MV-4-11 (cell line): ENCODE measurements at places on chromosomes 2 and 18.

GRCh38 chr2:6352906-6353515 lies 512.7 kb downstream of the CMPK2 start:
- no peak for DNase-seq

DNA sequence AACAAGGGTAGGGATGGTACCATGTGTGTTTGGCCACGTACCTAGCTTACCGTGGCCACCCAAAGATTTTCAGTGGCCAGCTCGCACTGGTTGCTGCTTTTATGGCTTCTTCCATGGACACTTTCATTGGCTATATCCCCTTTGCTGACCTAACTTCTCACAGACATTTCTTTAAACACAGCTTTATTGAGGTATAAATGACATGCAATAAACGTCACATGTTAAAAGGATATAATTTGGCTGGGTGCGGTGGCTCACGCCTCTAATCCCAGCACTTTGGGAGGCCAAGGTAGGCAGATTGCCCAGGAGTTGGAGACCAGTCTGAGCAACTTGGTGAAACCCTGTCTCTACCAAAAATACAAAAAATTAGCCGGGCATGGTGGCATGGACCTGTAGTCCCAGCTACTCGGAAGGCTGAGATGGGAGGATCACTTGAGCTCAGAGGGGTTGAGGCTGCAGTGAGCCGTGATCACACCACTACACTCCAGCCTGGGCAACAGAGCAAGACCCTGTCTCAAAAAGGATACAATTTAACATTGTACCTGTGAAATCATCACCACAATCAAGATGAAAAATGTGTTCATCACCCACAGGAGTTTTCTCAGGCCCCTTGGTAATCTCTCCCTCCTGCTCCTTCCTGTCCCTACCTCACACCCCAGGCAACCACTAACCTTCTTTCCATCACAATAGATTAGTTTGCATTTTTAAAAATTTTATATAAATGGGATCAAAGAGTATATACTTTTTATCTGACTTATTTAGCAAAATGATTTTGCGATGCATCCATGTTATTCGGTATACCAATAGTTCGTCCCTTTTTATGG lies 127.8 kb upstream of the PPP1CB start:
- no peak for DNase-seq

DNA sequence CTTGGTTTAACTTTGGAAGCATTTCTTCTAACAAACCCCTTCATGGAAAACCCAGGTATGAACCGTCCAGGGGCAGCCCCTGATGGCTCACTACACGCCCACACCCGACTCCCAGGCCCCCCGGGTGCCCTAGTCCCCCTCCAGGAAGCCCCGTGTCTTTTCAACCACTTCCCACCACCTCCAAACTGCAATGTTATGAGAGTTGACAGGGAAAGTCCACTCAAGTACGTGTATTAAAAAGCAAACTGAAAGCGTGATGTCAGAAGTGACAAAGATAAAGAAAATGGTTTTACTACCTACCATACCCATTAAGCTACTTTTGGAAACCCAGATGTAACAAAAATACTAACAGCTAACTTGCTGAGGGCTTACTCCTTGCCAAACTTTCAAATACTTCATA lies 51.5 kb downstream of the L3MBTL4 start:
- DNase-seq, result no peak

- DNase-seq, result no peak
These were observed 1583.4 kb upstream of the PIK3C3 start for GRCh38 chr18:40371673-40372072.

GRCh38 chr2:235746257-235746934 lies 252.6 kb downstream of the AGAP1 start:
- DNase-seq, result peak; percentile 32

DNA sequence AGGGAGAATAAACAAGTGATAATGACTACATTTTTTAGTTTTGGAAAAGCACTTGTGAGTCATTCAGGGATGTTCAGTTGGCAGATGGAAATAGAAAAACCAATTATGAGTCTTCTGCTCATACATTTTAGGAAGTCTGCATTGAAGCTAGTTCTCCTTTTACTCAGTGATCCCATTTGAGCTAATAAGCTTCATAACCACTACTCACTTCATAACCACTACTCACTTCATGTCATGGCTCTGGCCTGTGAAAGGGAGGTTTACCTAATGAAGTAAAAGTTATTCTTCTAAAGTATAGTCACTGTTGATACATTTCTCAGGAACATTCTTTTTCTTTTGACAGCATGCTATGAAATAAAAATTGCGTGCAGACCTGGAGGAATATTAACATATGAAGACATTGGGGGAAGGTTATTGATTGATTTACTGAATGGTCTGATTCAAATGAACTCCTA lies 948.7 kb downstream of the TSN start:
- peak; percentile 86 for DNase-seq

DNA sequence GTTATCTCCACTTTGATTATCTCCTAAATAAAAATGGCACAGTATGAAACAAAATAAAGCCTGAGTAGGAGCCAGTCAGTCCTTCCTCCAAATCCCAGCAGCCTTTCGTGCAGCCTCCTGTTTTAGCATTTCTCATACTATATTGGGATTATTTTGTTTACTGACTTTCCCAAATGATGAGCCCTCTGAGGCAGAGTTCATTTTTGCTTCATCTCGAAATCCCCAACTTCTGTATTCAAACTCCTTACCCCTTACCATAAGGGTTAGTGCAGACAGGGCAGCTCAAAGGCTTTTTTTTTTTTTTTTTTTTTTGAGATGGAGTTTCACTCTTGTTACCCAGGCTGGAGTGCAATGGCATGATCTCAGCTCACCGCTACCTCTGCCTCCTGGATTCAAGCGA lies 113.3 kb upstream of the FOSL2 start:
- DNase-seq, result no peak

- peak; percentile 82 for DNase-seq
These were observed 72.6 kb downstream of the EPAS1 start for GRCh38 chr2:46369783-46370182.

- DNase-seq, result no peak
These were observed 63.4 kb downstream of the NCKAP5 start for GRCh38 chr2:133504566-133505505.

GRCh38 chr18:14949800-14950664 lies 202.1 kb downstream of the ANKRD30B start:
- DNase-seq, result no peak

GRCh38 chr2:152166633-152167032 lies 8.9 kb downstream of the STAM2 start:
- peak; percentile 25 for DNase-seq

DNA sequence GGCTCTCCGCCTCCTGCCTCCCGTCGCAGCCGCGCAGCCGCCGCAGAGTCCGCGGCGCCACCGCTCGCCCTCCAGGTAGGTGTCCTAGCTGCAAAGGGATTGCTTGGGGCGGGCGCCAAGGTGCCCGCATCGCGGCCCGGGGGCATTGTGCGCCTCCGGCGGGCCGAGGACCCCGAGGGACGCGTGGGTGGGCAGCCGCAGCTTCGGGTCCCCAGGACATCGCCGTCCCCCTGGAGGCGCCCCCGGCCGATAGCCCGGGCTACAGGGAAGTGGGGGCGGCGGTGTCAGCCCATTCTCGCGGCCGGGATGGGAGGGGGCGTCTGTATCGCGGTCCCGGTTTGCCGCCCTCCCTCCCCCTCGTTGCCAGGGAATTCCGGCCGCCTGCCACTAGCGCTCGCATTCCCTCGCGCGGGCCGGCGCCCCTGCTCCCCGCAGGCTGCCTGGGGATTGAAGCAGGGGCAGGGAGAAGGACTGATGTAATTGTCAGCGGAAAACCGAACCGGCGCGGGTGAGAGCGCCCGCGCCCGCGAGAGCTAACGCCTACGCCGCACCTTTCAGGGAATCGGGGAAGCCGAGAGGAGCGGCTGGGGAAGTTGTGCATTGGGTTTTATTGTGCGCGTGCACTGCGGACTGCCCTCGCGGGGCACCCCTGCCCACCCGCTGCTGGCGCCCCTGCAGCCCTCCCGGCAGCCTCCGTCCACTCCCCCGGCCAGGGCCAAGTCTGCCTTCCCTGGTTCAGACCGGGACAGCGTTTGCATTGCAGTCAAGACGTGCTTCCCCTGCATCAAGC lies 483 bp downstream of the OSBPL6 start:
- no peak for DNase-seq

GRCh38 chr18:5166606-5167280 lies 30.3 kb downstream of the AKAIN1 start:
- no peak for DNase-seq

DNA sequence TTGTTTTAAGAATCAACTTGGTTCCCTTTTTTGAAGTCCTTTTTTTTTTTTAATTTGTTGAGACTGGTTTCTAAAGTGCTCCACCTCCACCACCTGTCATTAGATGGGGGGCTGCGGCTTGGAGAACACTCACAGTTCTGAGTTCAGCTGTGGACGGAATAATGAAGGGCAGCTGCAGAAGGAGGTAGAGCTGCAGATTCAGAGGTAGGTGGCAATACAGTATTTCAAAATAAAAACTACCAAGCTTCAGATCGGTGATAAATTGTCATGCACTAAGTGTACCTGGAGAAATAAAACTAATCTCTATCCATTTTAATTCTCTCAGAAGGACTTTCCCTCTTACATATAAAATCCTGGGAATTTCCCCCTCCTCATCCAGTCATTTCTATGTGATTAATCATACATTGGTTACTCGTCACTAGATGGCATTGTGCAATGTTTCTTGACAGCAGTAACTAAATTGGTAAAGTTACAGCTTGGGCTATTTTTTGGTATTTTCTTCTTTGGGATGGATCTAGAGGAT lies 81.1 kb upstream of the SLC39A10 start:
- peak; percentile 43 for DNase-seq

GRCh38 chr2:20977520-20978180 lies 66.2 kb downstream of the APOB start:
- no peak for DNase-seq

GRCh38 chr2:189826039-189826438 lies 41.8 kb downstream of the PMS1 start:
- no peak for DNase-seq

- no peak for DNase-seq
These were observed at the start of gene ALKAL2 for GRCh38 chr2:287911-288757. Gene ALKAL2, minus strand, starts transcription at chr2:288091. Its CDS starts 256 bp downstream, at chr2:287835.

- no peak for DNase-seq
These were observed 393.8 kb upstream of the CYRIA start for GRCh38 chr2:17059458-17059857.

DNA sequence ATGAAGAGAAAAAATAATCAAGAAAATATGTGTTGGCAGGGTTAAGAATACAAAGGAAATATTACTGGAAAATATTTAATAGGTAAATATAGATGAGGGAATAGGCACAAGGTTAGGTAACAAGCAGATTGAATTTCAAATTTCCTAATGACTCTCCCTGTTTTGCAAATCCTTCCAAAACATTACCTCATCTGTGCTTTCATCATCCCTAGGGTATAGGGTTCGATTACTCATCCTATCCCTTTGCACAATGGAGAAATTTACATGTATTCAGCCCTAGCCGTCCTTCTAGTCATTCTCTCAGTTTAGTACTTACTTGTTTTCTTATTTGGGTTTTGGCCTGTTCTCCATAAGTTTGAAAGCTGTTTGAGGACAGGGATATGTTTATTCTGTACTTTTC lies 864.6 kb upstream of the FSHR start:
- no peak for DNase-seq

DNA sequence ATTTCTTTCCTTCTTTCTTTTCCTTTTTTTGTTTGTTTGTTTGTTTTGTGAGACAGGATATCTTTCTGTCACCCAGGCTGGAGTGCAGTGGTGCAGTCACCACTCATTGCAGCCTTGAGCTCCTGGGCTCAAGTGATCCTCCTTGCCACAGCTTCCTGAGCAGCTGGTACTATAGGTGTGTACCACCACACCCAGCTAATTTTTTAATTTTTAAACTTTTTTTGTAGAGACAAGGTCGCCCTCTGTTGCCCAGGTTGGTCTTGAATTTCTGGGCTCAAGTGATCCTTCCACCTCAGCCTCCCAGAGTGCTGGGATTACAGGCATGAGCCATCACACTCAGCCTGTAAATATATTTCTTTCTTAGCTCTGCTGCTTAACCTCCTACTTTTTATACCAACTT lies 83.4 kb upstream of the CYP20A1 start:
- DNase-seq, result no peak

DNA sequence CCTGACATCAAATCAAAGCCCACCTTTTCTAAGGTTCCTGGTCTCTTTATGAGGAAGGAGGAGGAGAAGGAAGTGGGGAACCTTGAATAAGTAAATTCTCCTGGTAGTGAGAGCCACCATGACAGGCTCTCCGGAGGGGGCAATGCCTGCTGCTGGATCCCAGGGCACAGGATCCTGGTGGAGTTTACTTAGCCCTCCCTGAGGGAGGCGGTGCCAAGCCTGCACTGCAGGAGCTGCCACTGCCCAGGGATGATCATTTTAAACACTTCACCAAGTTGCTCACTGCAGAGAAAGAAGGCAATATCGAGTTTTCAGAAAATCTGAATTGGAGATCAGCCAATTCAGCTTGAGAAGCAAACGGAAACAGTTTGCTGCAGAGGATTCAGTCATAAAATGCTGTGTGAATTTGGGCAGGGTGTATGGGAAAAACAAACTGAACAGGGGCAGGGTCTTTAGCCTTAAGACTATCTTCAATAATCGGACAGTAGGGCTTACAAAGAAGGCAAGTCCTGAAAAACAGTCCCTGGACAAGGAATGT lies 200.7 kb downstream of the RAD51AP2 start:
- no peak for DNase-seq

- peak; percentile 71 for DNase-seq
These were observed 593 bp downstream of the SP140L start for GRCh38 chr2:230327418-230328154.

GRCh38 chr18:32175265-32175664 lies 14.6 kb upstream of the MEP1B start:
- DNase-seq, result no peak

GRCh38 chr2:75703589-75704287 lies 7.0 kb downstream of the GCFC2 start:
- DNase-seq, result no peak

DNA sequence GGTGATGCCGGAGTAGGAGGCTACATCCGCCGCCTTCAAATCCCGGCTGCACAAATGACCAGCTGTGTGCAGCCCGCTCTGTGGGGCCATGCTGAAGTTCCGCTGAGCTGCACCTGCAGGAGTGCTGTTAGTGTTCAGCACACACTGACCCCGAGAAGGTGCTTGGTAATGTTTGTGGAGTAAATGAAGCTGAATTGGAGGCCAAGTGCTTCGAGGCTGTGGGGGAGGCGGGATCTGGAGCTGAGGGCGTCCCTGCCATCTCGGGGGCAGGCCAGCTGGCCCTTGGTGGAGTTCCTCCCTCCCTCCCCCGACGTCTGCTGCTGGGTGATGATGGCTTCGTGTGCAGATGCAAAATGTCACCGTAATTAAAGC lies 23.2 kb downstream of the KCNF1 start:
- DNase-seq, result no peak

DNA sequence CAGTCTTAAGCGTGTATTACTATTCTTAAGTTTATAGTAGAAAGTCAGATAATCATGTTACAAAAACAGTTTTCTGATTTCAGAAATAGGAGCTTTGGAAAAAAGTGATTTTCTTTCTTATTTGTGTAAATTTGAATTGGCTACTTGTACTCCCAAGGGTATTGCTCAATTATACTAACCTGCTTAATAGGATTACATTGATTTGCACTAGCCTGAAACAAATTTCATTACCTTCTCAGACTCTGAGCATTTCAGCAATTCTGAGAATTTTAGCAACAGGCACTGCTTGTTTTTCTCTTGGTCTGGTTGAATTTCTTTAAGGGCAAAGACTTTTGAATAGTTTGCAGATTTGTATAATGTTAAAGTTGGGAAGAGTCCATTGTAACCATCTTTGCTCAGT lies 87.2 kb upstream of the NXPH2 start:
- no peak for DNase-seq

GRCh38 chr2:69175790-69176715 lies 163.1 kb downstream of the ANTXR1 start:
- DNase-seq, result no peak
